NCI-H345 (cell line): ENCODE measurements at places on chromosomes 1 and 21.

- DNase-seq = no peak
Observed at GRCh38 chr1:53069663-53070327, 7.8 kb downstream of the PODN start.

DNA sequence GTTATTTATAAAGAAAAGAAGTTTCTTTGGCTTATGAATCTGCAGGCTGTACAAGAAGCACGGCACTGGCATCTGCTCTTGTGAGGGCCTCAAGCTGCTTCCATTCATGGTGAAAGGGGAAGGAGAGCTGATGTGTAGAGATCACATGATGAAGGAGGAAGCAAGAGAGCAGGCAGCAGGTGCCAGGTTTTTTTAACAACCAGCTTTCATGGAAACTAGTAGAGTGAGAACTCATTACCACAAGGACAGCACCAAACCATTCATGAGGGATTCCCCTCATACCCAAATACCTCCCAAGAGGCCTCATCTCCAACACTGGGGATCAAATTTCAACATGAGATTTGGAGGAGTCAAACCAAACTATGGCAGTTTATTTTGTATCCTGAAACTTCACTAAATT lies 85.8 kb upstream of the CAMK1G start:
- no peak for DNase-seq

GRCh38 chr1:54007613-54008012 lies 10.4 kb downstream of the LDLRAD1 start:
- DNase-seq = no peak

- DNase-seq = no peak
Observed at GRCh38 chr1:55311057-55311641, 96.0 kb upstream of the USP24 start.

- DNase-seq = no peak
Observed at GRCh38 chr1:170665629-170666028, 1.7 kb downstream of the PRRX1 start.

GRCh38 chr1:171590022-171590421 lies 32.0 kb upstream of the MYOCOS start:
- DNase-seq = no peak

- DNase-seq = no peak
Observed at GRCh38 chr21:26165331-26165730, 5.2 kb downstream of the APP start.

GRCh38 chr1:236670060-236670459 lies 16.2 kb upstream of the ACTN2 start:
- DNase-seq = no peak

GRCh38 chr1:160884579-160884978 lies 401 bp downstream of the ITLN1 start:
- DNase-seq = no peak

DNA sequence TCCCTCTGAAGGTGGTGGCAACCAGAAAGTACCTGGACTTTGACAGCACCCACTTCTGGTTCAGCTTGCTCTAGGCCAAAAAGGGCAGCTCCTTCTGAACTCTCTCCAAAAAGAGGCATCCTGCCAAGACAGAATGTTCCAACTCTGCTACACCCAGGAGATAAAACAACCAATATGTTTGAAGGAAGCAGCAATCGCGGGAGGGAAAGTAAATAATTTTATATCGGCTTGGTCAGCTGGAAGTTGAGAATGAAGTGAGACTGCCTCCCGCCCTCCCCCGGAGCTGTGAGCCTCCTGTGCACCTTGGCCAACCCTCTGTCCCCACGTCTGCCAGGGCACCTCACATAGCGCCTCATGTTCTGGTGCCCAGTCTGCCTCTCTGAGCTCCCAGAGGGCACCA lies 130.3 kb upstream of the ATP1A1 start:
- DNase-seq = no peak

DNA sequence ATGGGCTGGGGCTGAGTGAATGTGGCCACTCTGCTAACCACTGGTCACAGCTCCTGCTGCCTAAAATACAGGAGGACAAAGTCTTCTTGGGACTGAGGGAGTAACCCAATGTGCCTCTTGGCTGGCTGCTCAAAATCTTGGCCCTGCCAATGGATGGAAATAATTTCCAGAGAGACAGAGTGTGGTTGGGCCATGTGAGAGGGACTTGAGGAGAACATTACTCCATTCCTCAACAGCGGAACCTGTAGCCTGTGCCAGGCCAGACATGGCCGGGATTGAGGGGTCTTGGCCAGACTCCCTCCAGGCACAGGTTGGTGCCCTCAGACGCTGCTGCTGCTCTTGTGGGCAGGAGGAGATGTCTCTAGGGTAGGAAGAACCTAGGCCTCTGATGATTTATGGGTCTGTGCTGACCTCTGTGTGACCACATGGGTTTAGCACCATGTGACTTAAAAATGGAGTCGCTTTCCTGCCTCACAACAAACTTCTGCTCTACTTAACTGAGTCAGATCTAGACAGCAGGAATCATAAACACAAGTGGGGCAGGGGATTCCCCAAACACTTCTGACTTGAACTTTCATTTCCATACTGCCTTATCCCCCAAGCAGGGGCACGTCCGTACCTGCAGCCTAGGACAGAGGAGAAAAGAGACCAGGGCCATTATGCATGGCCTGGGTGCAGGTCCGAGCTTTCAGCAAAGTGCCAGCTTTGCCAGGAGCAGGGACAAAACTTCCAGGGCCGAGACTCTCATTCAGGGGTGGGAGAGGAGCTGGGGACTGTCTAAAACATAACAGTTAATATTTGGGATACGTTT lies 79.2 kb downstream of the CD34 start:
- DNase-seq = no peak

DNA sequence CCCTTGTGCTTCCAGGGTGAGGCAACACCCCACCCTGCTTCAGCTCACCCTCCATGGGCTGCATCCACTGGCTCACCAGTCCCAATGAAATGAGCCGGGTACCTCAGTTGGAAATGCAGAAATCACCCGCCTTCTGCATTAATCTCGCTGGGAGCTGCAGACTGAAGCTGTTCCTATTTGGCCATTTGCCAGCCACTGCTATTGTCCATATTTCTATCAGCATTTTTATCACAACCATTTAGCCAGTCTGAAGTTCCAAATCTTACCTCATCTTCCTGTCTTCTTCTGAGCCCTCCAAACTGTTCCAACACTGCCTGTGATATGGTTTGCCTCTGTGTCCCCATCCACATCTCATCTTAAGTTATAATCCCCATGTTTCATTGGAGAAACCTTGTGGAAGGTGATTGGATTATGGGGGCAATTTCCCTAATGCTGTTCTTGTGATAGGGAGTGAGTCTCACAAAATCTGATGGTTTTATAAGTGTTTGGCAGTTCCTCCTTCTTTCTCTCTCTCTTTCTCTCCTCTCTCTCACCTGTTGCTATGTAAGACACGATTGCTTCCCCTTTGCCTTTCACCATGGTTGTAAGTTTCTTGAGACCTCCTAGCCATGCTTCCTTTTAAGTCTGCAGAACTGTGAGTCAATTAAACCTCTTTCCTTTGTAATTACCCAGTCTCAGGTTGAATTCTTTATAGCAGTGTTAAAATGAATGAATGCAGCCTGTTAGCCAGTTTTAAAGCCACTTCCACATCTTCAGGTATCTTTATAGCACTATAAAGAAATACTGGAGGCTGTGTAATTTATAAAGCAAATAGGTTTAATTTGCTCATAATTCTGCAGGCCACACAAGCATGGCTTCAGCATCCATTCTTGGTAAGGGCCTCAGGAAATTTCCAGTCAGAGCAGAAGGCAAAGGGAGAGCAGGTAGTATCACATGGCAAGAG lies 203.5 kb downstream of the FCRL5 start:
- DNase-seq = peak; percentile 29

- DNase-seq = peak; percentile 85
Observed at GRCh38 chr1:203327684-203328457, 22.6 kb downstream of the BTG2 start.

DNA sequence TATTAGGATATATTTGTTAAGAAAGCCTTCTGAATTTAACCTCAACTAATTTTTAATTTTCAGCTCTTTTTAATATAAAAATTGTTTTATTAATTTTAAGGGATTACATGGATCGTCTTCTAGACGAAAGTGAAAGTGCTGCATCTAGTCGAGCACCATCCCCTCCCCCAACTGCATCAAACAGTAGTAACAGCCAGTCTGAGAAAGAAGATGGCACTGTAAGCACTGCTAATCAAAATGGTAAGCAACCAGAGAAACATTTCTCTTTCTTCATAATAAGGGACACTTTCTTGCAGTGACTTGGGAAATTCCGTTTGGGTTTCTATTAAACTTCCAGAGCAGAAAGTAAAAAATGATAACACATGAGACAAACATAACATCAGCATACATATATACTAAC lies 56.9 kb downstream of the MIER1 start:
- DNase-seq = no peak

- DNase-seq = no peak
Observed at GRCh38 chr1:240188139-240188538, 96.5 kb downstream of the FMN2 start.

- no peak for DNase-seq
Observed at GRCh38 chr1:212231372-212231771, 53.8 kb upstream of the PPP2R5A start.

DNA sequence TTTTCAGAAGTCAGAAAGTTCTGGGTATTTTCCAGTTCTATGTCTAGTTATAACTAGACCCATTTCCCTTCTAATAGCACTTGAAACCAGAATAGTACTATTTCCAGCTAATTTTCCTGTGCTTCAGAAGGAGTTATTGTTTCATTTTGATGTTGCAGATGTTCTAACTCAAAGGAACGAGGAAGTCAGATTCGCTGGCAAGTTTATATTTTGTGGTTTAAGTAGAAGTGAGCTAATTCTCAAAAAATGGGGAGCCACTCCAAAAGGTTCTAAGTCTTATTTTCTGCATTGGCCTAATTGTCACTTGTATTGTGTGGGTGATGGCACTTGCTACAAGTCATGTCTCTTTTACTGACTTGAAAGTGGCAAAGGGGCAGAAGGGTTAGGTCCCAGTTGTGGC lies 18.1 kb downstream of the CCDC185 start:
- DNase-seq = no peak

DNA sequence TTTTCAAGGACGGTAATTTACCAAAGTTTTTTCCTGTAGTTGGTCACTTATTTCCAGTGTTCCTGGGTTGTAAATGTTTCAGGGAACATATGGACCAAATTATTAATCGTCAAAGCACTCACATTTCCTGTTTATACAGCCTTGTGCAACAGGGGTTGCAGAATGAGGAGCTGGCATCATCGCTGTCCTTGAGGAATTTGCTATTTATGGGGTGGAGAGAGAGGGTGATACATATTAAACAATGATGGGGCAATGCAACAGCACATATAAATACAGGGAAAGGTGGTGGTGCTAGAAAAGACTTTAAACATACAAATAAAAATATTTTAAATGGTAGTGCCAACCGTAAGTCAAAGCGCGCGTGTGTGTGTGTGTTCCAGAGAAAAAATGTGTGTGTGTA lies 369.8 kb downstream of the NPHP4 start:
- DNase-seq = no peak

DNA sequence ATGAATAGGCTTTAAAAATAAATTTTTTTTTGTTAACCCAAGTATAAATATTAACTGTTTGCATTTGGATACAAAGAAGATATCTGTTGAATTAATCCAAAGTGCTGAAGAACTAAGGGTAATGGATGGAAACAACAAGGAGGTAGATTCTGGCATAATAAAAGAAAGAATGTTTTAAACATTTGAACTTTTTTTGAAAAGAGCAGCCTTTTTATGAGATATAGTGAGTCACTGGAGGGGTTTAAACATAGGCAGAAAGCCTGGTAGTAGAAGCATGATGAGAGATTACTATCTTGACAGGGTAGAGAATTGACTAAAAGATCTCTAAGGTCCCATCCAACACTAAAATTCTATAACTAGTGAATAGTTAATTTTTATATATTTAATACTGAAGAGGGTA lies 2.7 kb downstream of the MIER1 start:
- DNase-seq = no peak

- peak; percentile 53 for DNase-seq
Observed at GRCh38 chr1:2555634-2556276, 416 bp upstream of the TNFRSF14 start.

DNA sequence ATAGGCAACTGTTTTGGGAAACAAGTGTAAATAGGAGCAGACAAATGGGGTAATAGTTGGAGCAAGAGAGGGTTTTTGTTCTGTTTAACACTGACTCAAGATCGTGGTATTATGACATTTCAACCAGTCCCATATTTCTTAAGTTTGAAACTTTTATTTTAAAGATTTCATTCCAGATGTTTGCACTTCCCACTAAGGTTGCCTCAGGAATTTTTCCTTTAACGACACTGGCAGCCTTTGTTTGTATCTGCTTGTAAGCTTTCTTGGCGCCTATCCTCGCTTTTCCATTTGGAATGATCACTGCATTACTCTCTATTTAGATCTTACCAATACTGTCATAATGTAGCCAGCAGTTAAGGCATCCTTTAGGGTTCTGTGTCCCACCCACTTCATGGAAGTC lies 67.7 kb downstream of the ALG6 start:
- DNase-seq = no peak

DNA sequence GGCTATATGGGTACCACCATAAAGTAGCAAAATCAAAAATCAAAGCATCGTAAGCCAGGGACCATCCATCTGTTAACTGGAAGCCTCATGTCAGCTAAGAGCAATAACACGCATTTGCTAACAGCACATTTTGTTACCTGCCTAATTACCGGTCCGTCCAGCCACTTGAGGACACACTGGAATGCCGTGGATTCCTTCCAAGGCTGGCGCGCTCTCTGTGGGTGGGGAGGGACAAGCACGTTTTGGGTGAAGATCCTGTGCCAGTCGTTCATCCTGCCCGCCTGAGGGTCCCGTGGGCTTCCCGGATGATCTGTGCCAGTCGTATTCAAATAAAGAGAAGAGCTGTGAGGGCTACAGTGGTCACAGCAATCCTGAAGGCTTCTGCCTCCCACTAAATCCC lies 6.2 kb downstream of the NPHP4 start:
- no peak for DNase-seq

GRCh38 chr1:218317061-218317460 lies 28.1 kb upstream of the TGFB2 start:
- DNase-seq = no peak
